Sciatic nerve (tissue), 2 donors: ENCODE measurements at places on chromosomes 12 and 14.

DNA sequence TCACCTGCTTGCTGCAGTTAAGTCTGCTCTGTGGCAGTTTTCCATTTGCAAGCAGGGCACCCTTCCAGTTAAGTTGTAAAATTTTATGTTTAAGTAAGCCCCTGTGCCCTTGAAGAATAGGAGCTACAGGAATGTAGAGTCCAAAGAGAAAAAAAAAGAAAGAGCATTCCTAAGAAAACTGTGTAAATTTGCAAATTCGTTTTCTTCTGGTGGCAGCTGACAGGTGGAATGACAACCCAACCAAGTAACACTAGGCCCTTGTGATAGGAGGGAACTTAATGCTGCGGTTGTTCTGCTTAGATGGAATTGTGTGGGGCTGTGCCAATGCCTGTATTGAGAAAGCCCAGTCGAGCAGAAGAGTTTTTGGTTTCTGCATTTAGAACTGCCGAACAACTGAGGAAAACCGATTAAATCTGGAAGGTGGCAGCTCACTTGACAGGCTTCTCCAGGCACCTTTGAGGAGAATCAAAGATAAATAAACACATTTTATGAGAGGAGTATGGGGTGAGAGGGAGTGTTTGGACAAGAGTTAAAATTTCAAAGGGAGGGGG is 280.0 kb downstream of the RAD51B start:
- DNase-seq: no peak

- no peak for DNase-seq
These were observed 27.5 kb downstream of the TCHP start for GRCh38 chr12:109927622-109928021.

DNA sequence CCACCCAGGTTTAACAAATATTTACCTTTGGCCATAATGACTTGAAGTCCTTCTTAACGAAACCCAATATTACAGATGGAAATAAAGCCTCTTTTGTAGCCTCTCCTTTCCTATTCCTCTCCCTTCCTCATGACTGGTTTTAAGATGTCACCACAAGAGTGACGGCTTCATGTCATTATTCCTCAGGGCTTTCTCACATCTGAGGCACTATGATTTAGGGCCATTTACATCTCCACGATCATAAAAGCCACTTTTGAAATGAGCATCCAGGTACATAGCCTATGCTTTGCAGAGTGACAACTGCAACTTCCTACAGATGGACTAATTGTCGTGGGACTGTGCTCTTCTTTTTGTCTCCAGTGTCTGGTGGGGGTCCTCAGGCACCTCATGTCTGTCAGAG is 32.3 kb upstream of the DACT1 start:
- no peak for DNase-seq

DNA sequence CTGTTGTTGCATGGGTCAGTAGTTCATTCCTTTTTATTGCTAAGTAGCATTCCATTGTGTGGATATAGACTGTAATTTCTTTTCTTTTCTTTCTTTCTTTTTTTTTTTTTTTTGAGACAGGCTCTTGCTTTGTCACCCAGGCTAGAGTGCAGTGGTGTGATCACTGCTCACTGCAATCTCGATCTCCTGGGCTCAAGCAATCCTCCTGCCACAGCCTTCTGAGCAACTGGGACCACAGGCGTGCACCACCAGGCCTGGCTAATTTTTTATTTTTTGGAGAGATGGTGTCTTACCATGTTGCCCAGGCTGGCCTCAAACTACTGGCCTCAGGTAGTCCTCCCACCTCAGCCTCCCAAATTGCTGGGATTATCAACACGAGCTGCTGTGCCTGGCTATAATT is 5.2 kb downstream of the ATP6V0A2 start:
- no peak for DNase-seq

DNA sequence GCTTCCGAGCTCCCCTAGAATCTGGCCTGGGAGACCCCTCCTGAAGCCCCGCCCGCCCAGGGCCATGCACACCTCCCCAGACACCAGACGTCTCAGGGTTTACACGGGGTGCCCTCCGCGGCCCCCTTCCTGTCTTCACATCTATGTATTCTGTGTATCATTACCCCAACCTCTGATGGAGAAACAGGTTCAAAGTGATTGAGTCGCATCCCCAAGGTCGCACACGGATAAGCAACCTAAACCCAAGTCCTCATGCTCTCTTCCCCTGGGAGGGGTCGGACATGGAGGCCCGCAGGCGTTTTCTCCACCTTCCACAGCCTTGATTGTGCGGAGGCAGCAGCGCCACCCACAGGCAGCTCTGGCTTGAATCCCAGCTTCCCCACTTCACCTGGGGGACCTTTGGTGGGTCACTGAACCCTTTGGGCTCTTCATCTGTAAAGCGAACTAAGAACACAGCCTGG is 237.3 kb downstream of the BCL11B start:
- DNase-seq: no peak

DNA sequence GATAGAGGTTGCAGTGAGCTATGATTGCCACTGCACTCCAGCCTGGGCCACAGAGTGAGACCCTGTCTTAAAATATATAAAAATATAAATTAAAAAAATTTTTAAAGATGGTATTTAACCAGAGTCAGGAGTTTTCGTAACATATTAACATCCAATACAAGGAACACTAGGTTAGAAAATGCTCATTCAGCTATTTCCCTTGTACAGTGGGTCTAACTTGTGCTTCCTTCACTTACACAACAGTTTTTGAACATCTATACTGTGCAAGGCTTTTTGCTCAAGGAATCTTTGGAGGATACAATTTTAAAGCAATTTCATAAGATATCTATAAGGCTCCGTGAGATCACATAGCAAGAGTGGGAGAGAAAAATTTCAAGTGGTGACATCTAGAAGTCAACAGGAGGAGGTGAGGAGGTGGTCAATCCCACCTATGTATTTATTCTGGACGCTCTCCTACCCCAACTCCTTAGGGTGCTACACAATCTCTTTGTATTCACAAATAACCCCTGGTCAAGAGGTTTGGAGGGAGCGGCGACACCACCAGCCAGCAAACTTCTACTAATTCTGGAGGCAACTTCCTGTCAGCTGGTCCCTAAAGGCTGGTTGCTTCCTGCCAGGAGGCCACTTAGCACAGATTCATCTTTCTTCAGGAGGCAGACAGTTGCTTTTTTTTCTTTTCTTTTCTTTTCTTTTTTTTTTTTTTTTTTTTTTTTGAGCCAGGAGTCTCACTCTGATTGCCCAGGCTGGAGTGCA is 22.2 kb downstream of the DUSP16 start:
- DNase-seq: no peak

DNA sequence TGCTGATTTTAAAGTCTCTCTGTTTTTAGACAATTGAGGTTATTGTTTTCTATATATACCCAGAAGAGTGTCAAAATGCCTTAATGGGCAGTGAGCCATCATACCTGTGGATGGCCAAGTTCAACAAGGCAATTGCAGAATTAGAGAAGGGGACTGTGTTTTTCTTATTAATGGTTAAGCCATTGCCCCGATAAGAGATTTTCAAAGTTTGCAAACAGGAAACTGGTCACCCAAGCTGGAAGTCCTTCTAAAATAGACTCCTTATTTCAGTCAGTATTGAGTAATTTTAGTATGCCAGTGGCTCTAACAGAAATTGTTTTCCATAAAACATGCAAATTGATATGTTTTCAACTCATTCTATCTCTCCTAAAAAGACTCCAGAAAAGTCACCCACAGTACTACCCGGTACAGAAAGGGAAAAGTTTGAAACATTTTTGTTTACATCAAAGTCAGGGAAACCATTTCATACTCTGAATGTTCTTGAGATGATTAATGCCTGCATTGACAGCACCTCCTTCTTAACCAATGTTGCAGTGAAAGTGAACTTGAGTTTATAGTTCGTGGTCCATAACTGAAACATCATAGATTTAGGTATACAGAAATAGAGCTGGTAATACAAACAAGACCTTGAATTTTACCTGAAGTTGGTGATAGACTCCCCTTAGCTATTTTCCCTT is 191.1 kb downstream of the TMX1 start:
- no peak for DNase-seq

DNA sequence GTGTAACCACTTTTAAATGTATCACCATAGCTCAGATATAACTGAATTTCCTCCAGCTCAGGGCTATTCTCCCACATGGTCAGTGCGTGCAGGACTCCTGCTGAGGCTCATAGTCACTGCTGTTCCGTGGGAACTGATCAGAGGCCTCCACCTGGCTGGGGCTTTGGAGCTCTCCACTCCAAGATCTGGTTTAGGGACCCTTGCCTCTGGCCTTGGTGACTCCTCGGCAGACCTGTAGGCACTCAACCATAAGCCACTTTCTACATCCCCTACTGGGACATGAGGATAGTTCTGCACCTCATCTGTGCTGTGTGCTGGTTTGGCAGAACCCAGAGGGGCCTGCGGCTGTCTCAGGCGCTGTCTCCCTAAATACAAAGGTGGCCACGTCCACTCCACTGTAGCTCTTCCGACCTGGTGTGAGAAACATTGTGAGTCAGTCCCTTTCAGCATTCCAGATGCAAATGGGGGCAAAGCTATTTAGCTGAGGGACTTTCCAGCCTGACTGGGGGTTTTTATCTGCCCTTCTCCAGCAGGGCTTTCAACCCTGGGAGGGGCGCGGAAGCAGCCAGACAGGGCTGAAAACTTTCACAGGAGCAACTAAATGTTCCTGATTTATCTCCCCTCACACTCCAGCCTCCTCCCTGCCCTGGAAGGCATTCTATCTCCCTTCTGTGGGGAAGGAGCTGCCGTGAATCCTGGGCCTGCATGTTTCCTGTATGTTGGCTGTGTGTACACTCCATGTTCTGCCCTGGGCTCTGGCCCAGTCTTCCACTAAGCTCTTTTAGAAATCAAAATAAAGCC is 218.3 kb upstream of the DAAM1 start:
- DNase-seq: no peak

DNA sequence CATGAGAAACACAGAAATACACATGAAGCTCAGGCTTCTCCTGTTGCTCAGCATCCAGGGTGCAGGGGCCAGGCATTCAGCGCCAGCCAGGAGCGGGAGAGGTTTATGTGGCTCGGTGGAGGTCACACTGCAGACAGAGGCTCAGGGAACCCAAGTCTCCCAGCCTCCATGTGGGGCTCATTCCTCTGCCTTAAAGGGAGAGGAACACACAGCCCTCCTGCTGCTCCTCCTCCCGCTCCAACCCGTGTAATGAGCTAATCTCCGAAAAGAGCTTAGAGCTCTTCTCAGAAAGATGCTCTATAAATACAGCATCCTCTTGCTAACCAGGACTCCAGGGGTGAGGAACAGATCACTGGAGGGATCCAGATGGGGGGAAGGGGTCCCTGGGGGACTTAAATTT is 28.2 kb downstream of the FGF6 start:
- DNase-seq: no peak

GRCh38 chr14:31596342-31597095 is 35.3 kb downstream of the NUBPL start:
- DNase-seq: no peak

DNA sequence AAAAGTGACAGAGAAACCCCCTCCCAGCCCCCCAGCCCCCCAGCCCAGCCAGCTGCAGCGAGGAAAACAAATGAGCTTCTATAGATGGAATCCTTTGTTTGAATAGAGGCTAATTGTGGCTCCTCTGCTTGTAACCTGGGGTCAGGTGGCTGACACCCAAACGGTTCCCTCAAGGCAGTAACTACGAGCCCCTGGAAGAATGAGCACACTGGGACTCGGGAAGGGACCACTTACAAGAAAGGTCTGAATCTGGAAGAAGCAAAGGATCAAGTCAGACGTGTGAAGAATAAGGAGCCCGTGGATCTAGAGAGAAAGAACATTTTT is 108.7 kb upstream of the FUT8 start:
- DNase-seq: no peak

DNA sequence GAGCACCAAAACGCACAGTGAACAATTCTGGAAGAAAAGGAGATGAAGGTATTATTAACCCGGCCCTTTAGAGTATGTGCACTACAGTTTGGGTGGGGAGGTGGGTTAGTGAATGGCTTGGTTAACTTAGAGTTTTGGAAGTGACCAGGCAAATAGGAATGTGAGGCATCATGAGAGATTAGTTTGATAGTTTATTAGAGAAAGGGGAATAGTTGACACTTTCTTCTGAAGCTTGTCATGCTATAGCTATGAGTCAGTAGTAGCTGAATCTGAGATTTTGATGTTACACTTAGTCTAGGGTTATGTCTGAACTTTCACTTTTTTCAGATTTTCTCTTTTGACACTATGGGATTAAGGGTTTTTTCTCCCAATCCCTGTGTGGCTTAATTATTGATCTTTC is 567.2 kb downstream of the SNAPC1 start:
- no peak for DNase-seq

GRCh38 chr12:68559984-68560850 is 50.5 kb upstream of the RAP1B start:
- DNase-seq: no peak

DNA sequence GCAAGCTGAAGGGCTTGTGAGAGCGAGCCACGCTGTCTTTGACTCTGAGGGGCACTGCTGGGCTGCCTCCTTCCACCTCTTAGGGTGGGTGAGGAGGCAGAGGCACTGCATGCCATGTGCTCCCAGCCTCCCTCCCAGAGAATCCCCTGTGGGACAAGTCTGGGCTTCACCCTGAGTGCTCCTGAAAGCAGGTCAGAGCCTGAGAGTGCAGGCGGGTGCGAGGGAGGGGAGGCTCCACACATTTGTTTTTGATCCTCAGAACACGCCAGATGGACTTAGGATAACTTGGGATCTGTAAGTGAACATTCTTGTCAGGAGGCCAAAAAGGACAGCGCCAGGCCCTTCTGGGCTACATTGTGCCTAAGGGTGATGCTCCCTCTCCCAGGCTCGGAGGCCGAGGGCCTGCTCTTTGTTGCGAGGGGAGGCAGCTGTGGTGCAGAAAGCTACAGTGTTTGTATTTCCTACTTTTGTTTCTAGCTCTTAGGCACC is 155.4 kb downstream of the TMX1 start:
- peak; percentile 73 for DNase-seq

DNA sequence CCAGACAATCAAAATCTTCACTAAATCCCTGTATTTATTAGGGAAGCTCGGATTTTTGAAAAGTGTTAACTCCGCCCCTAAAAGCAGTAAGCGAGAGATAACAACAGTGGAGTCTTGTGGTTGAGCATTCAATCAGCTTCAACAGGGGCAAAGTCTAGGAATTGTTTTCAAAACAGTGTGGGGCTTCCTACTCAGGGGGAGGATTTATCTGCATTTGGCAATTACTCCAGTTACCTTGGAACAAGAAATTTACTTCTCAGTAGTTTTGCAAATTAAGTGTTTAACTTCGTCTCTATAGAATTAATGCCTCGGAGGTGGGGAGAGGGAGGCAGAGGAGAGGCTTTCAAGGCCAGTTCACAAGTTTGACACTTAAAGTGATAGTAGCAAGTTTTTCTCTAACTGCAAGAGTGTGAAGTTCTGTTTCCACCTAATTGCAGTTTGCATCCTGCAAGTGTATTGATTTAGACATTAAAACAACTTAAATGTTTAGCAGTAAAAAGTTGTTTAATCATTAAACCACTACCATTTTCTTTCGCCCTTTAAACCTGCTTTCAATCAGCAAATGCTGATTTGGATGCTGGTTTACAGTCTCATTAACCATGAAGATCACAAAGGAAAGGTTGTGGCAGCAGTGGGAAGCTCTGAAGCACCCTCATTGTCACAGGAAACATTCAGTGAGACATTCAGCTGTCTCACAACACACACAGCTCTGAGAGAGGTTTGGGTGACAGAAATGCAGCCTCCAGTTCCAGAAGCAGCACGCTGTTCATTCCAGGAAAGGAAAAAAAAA is 102.0 kb downstream of the HMGA2 start:
- DNase-seq: no peak

- DNase-seq: no peak
These were observed 21.9 kb downstream of the ANO2 start for GRCh38 chr12:5923043-5923605.

- DNase-seq: no peak
These were observed 197.8 kb downstream of the SOX5 start for GRCh38 chr12:23751641-23752040.
